Activated T-cell treated with anti-CD3 and anti-CD28 coated beads, Interleukin-2, amount 50 U/mL, for 72 hours (primary cell): ENCODE measurements at places on chromosomes 1 and 21.

GRCh38 chr1:46153228-46153627 lies 20.8 kb upstream of the PIK3R3 start:
- no peak for DNase-seq
- H3K27me3 ChIP-seq = no peaks in the 10 kb centered on the region
- no peak overlapping the region for H3K27ac ChIP-seq
- no peaks in the 10 kb centered on the region for H3K36me3 ChIP-seq
- no peaks in the 10 kb centered on the region for H3K4me1 ChIP-seq

- H3K4me3 ChIP-seq = no peak overlapping the region
- no peaks in the 10 kb centered on the region for H3K4me1 ChIP-seq
- H3K27me3 ChIP-seq = peaks cover 9% of the 10 kb centered on the region
- no peak for DNase-seq
- H3K36me3 ChIP-seq = no peaks in the 10 kb centered on the region
These were observed 508.8 kb downstream of the PLPP3 start for GRCh38 chr1:56070601-56071000.

DNA sequence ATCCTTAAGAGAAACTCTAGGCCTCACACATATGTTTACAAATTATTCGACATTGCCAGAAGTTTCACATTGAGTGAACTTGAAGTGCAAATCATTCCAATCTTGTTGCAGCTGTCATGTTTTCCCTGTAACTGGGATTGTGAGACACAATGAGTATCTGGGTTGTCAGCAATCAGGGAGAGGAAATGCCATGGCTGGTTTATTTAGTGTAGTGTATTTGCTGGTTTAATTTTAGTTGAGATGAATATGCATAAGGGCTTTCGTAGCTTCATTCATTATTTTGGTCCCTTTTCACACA lies 54.2 kb upstream of the USP1 start:
- H3K4me1 ChIP-seq = no peaks in the 10 kb centered on the region
- H3K27ac ChIP-seq = no peak overlapping the region
- H3K4me3 ChIP-seq = no peak overlapping the region
- no peak for DNase-seq

DNA sequence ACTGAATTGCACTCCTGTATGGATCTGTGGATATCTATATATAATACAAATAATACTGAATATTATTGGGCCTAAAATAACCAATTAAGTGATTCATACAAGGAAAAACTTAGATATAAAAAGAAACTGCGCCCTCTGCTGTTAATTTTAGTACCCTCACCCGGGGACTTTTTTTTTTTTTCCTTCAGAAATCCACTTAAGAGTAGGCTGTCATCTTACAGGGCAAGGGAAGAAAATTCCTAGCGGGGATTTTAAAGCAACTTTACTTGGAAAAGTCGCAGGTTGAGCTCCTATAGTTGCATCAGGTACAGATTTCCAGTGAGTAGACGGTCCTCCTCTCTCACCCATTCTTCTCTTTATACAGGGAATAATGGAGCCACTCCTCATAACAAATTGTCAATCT lies 1.3 kb downstream of the NTNG1 start:
- no peak for DNase-seq
- H3K36me3 ChIP-seq = no peaks in the 10 kb centered on the region
- H3K4me3 ChIP-seq = peak overlapping the region; percentile 81
- no peak overlapping the region for H3K27ac ChIP-seq
- H3K27me3 ChIP-seq = peaks cover 74% of the 10 kb centered on the region

GRCh38 chr1:234967121-234967520 lies 161.5 kb downstream of the TOMM20 start:
- no peak for DNase-seq
- H3K4me1 ChIP-seq = peaks cover 80% of the 10 kb centered on the region
- H3K36me3 ChIP-seq = peaks cover 13% of the 10 kb centered on the region
- no peak overlapping the region for H3K4me3 ChIP-seq
- H3K27me3 ChIP-seq = no peaks in the 10 kb centered on the region
- H3K27ac ChIP-seq = no peak overlapping the region

DNA sequence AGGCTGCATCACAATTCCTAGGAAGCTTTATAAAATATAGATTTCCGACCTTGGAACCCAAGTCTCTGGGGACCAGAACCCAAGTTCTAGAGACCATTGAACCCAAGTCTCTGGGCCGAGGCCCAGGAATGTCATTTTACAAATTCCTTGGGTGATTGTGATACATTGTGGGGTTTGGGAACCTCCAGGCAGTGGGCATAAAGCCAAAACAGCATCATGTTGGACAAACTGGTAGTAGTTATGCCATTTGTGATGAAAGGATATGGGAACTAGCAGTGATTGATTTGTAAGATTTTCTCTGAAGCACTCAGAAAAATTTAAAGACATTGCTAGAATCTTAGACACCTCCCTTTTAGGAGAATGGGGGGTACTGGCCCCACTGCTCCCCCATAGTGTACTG lies 160.2 kb downstream of the HIVEP3 start:
- H3K4me1 ChIP-seq = peaks cover 29% of the 10 kb centered on the region
- H3K36me3 ChIP-seq = peaks cover 10% of the 10 kb centered on the region
- no peak for DNase-seq
- H3K27ac ChIP-seq = no peak overlapping the region
- H3K4me3 ChIP-seq = no peak overlapping the region
- H3K27me3 ChIP-seq = no peaks in the 10 kb centered on the region

- H3K36me3 ChIP-seq = no peaks in the 10 kb centered on the region
- peaks cover 41% of the 10 kb centered on the region for H3K27me3 ChIP-seq
- H3K27ac ChIP-seq = no peak overlapping the region
- DNase-seq = no peak
- H3K4me1 ChIP-seq = no peaks in the 10 kb centered on the region
- H3K4me3 ChIP-seq = no peak overlapping the region
These were observed 9.3 kb downstream of the TRIM63 start for GRCh38 chr1:26058052-26058595.

- no peak for DNase-seq
- peaks cover 17% of the 10 kb centered on the region for H3K27me3 ChIP-seq
- H3K4me1 ChIP-seq = no peaks in the 10 kb centered on the region
- H3K36me3 ChIP-seq = peaks cover 2% of the 10 kb centered on the region
- H3K4me3 ChIP-seq = no peak overlapping the region
These were observed 10.5 kb upstream of the COP1 start for GRCh38 chr1:176217461-176218099.

- peaks cover 7% of the 10 kb centered on the region for H3K36me3 ChIP-seq
- peaks cover 27% of the 10 kb centered on the region for H3K4me1 ChIP-seq
- peak overlapping the region; percentile 93 for H3K27ac ChIP-seq
- H3K4me3 ChIP-seq = peak overlapping the region; percentile 94
- H3K27me3 ChIP-seq = no peaks in the 10 kb centered on the region
These were observed 478 bp downstream of the RIT1 start for GRCh38 chr1:155910621-155911121.

GRCh38 chr1:186927884-186928283 lies 99.1 kb downstream of the PLA2G4A start:
- no peak for DNase-seq
- no peaks in the 10 kb centered on the region for H3K27me3 ChIP-seq
- no peak overlapping the region for H3K27ac ChIP-seq

DNA sequence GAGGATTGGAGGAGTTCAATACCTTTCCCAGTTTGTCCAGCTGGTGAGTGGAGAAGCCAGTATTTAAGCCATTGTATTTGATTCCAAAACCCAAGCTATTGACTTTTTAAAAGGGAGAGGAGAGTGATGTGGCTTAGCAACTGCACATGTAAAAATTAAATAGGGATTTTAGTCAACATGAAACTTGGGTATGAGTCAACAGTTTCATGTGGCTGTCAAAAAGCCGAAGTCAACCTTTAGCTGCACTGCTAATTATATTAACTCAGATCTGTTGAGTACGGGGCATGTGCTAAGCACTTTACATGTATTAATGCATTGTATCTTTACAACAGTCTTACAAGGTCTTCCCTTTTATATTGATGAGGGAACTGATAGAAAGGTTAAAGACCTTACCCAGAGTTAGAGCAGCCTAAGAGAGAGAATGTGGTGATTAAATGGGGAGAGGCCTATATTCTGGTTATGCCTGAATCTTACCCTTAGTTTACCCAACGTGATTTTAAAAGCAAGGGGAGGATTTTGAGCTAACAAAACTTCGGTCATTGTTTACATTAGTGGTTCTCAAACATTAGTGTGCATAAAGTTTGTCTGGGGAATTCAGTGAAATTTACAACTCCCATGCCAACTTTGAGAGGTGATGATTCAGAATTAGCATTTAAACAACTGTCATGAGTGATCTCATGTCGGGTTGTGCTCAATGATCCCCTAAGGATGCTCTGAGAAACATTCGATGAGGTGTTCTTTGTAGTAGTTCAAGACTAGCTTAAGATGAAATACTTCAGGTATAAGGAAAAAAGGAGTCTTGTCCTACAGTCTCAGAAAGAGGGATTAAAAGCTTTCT lies 6.9 kb upstream of the SLC35F3 start:
- DNase-seq = no peak
- H3K36me3 ChIP-seq = no peaks in the 10 kb centered on the region

GRCh38 chr1:15347182-15347581 lies 62.5 kb upstream of the EFHD2 start:
- no peak overlapping the region for H3K4me3 ChIP-seq
- no peaks in the 10 kb centered on the region for H3K36me3 ChIP-seq
- H3K27ac ChIP-seq = no peak overlapping the region
